Astrocyte of the spinal cord (primary cell): ENCODE measurements at places on chromosomes 5 and 9.

DNA sequence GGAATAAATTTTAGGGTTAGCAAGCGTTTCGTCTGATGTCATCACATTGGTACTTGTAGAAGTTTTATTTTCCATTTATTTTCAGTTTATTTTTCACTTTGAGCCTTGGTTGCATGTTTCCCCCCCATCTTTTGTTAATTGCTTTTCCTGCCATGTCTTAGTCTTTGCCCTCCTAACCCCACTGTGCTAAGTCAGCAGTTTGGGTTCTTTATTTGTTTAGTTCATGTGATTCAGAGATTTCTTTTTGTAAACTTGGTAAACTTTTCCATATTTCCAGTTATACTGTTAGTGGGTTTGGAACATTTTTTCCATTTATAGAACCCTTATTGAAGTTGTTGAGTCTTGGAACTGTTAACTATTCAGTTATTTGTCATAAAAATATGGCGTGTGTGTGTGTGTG lies 252.9 kb upstream of the ANKH start:
- DNase-seq, result no peak

DNA sequence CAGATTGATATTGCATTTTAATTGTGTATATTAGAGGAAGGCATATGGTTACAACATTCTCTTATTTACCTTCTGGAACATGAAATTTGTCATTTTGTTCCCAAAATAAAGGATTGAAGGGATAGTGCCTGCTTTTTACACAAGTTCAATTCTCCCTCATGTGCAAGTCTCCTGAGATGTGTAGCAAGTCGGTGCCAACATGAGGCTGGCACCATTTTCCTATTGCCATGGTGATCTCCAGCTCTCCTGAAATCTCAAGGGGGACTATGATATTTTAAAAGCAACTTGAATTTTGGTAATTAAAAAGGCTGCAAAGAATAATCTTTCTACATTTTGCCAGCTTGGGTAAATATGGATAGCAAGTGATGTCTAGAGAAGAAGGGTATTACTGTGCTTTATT lies 693.3 kb upstream of the WWC1 start:
- DNase-seq, result no peak

DNA sequence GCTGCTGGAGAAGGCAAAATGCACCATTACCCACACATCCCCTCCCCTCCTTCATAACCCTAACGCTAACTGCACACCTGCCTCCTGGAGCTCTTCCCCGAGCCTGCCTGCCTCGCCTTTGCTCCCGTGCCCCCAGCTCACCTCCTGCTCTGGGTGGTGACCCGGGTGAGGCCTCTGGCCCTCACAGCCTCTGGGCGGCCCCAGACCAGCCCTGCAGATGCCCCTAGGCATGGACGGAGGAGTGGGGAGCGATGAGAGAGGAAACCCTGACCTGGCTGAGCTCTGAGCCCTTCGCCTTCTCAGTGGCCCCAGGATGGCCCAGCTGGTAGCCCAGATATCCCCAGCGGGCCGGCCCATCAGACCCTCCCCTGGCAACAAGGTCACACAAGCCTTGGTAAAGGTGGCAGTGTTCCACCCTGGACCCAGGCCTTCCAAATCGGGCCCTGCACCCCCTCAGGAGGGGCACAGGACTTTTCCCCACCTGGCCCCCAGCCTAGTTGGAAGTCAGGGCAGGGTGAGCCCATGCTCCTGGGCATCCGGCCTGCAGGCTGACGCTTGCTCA lies 14.5 kb upstream of the CAMSAP1 start:
- no peak for DNase-seq

- no peak for DNase-seq
These were observed 86.4 kb upstream of the COL5A1 start for GRCh38 chr9:134555094-134555650.
